ENCODE measurements at places on chromosomes 1 and 21.

DNA sequence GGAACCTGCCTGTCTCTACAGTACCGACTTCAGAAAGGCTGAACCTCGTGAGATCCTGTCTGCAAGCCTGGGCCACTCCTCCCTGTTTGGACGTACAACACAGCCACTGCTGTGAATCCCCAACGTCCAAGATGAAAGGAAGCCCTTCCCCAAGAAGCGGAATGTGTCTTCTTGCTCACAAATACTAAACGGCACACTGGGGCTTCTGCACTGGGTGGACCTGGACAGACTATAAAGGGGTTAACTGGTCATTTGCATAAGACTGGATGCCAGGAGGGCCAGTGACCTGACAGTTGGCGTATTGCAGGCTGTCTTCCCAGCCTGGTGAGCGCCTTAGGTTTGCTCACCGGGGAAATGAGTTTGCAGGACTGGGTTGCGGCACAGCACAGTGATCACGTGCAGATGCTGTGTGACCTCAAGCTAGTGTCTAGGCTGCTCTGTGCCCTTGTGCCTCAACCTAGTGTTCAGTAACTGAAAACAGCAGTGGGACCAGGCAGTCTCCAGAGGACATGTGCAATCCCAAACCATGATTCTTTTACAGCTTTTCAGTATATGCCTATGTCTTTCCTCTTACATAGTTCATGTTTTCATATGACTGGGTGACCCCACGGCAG, 19.5 kb upstream of the AJAP1 start:
- DNase-seq: no peak

DNA sequence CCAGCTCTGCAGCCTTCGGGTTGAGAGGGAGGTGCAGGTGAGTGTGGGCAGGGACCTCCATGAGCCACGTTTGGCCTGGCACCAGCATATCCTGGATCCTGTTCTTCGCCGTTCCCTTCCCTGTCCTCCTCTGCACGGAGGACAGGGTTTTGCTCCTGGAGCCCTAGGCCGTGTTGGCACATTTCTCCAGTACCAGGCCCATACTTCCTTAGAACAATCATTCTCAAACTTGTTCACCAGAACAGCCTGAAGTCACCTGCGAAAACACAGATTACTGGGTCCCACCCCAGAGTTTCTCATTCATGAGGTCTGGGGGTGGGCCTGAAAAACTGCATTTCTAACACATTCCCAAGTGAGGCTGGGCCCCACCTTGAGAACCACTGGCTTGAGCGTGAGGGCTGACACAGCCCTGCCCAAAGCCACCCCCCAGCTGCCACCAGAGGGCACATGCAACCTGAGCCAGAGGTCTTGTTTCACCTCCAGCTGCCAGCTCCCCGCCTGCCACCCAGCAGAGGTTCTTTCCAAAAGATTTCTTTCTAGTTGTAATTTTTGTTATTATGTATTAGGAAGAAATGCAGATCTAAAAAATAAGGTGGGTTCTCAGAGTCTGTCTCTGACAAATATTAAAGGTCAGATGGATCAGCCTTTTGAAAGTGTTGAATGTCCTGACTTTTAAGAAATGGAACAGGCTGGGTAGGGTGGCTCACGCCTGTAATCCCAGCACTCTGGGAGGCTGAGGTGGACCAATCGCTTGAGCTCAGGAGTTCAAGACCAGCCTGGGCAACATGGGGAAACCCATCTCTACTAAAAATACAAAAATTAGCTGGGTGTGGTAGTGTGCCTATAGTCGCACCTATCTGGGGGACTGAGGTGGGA, 39.6 kb upstream of the LDLRAP1 start:
- DNase-seq: peak; percentile 73

GRCh38 chr1:30417701-30418046, 305.7 kb downstream of the MATN1 start:
- no peak for DNase-seq

DNA sequence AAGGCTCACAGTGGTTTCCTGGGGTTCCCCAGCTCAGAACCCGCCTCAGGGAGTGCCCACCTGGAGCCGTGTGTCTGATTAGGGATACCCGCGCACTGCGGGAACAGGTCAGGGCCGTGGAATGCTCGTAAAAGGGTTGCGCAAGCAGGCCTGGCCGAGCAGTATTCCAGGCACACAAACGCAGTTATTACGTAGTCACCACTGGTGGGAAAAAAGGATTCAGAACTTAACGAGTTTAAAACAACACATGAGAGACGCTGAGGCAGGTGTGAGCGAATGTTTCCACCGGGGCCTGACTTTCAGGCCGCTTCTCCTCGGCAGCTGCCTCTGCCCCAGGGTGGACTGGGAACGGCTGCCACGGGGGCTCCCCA, 18.2 kb downstream of the PLCH2 start:
- DNase-seq: no peak

DNA sequence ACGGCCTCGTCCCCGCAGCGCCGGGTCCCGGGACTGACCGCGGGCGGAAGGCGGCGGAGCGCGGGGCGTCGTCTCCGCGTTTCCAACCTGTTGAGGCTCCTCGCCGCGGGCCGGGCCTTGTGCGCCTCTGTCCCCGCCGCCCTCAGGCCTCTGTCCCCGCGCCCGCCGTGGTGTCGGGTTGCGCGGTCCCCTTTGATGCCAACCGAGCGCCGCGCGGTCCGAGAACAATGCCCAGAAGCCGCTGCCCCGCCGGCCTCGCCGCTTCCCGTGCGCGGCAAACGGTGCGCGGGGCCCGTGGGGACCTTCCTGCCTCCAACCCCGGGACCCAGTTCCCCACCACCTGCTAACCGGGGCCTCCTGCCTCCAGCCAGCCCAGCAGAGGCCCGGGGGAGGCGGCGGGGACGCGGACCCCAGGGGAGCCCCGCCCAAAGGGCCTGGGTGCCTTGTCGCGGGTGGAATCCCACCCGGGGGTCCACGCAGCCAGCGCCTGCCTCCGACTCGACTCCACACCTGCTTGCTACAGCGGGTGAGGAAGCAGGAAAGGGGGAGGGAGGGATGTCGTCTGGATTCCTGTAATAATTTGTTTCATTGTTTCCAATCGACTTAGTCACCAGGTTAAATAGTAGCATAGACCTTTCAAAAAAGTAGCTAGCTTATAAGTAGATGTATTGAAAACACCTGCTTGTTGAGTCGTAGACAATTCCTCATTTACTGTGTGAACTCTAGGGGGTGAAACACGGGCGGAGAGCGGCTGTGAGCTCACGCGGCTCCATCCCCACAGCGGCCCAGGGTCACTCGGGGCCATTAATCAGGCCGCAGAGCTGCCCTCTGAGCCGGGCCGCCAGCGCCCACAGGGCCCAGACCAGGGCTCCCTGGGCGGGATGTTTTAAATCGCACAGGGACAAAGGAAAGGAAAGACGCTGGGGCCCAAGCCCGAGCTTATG, 1.1 kb downstream of the COL18A1 start:
- DNase-seq: no peak

- no peak for DNase-seq
Measured at GRCh38 chr21:15098908-15099307, 34.1 kb upstream of the NRIP1 start.

GRCh38 chr1:119101563-119101962, 38.9 kb downstream of the WARS2 start:
- DNase-seq: no peak

- no peak for DNase-seq
Measured at GRCh38 chr1:90876101-90876500, 145.7 kb downstream of the ZNF644 start.

DNA sequence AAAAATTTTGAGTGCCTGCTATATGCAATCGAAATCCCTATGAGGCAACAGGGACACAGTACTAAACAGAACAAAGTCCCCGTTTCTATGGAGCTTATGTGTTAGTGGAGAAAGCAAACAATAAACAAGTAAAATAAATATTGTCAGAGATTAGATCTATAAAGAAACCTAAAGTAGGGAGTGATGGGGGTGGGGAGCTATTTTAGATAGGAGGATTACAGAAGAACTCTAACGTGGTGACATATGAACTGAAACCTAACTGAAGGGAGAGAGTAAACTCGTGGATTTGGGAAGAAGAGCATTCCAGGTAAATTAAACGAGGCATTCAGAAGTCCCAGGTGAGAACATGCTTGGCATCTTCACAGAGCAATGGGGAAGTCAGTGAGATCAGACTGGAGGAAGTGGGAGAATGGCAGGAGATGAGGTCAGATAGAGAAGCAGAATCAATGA, 154.5 kb downstream of the DENND1B start:
- no peak for DNase-seq

- no peak for DNase-seq
Measured at GRCh38 chr1:67312615-67313014, 4.9 kb downstream of the IL12RB2 start.

- peak; percentile 66 for DNase-seq
Measured at GRCh38 chr1:169604781-169605560, 18.7 kb upstream of the F5 start.

DNA sequence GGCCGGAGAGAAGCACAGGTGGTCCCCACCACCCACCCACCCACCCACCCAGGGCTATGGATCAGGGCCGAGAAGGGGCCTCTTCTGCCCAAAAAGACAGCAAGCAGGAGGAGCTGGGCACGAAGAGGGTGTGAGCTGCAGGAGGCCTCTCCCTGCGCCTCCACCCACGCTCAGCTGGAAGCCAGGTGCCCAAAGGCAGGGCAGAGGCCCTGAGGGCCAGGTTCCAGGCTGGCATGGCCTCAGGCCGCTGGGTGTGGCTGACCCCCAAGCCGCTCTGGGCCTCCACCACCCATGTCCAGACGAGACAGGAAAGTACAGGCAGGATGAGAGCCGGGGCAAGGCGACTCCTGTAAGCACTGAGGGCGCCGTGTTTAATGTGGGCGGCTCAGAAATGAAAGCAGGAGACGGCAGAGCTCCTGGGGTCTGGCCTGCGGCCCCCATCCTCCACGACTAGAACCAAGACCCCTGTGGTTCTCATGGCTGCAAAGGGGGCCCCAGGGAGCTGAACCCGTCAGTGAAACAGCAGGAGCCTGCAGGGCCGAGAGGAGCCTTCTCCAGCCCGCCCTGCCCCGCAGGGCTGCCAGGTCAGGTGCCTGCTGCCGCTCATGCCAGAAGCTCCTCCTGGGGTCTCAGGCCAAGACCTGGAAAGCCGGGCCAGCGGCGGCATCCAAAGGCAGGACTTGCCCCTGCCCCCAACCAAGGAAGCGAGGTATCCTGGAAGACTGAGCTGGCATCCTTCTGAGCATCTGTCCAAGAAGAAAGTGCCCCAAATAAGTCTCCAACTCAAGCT, 56.0 kb downstream of the MEGF6 start:
- DNase-seq: no peak

DNA sequence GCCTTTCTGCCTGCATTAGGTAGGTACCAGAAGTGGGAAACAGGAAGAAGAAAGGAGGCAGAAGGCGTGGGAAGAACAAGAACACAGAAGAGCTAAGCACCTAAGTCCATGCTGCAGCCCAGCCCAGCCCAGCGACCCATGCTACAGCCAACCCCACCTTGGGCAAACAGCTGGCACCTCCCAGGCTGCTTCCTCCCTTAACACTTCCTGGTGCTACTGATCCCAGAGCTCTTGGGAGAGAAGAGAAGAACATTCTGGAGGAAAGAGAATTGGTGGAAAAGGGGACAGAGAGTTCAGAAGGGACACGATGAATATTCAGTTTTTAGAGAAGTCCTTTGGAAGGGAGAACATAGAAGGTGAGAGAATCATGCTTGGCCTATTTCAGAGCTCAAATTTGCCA, 28.5 kb downstream of the PLEKHA6 start:
- DNase-seq: no peak

- DNase-seq: no peak
Measured at GRCh38 chr21:46057710-46058241, 40.1 kb upstream of the COL6A2 start.

- DNase-seq: no peak
Measured at GRCh38 chr21:41477641-41478318, 30.2 kb downstream of the TMPRSS2 start.

GRCh38 chr1:44672961-44673674, 1.2 kb downstream of the TMEM53 start:
- no peak for DNase-seq

DNA sequence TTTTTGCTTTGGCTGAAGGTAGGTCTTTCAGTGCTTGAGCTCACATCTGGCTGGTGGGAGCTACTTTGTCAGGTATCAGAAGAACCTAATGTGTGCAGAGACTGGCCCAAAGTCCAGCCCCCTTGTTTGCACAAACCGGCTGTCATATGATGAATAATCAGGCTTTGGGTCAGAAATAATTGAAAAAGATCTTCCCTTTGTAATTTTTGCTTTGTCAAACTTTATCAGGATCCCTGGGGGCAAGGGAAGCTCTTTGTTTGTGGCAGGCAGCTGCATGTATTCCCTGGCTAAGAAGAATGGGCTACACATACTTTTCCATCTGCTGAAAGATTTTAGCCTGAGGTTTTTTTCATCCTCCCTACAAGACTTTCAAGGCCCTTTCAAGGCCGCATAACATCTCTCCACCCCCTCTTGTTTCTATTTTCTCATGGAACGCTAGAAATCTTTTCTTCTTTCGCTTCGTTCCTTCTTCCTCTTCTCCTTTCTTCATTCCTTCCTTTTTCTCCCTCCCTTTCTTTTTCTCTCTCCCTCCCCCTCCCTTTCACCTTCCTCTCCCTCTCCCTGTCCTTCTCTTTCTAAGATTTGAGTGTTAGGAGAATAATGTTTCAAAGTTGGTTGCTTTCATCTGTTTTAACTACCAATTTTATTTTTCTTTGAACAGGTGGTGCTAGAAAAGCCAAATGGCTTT, 25.5 kb downstream of the TUFT1 start:
- no peak for DNase-seq

- DNase-seq: no peak
Measured at GRCh38 chr1:54506594-54506993, 41.4 kb upstream of the ACOT11 start.

- DNase-seq: no peak
Measured at GRCh38 chr21:39483917-39484316, 32.1 kb downstream of the SH3BGR start.

- DNase-seq: no peak
Measured at GRCh38 chr1:21436488-21437340, 3.2 kb upstream of the NBPF3 start.

GRCh38 chr21:19256934-19257660, 853.5 kb upstream of the TMPRSS15 start:
- DNase-seq: no peak

GRCh38 chr1:79744746-79745145, 738.2 kb upstream of the ADGRL4 start:
- DNase-seq: no peak

- no peak for DNase-seq
Measured at GRCh38 chr1:40971966-40972365, 7.5 kb upstream of the CTPS1 start.

- DNase-seq: no peak
Measured at GRCh38 chr1:113834716-113835115, 22.4 kb upstream of the RSBN1 start.

DNA sequence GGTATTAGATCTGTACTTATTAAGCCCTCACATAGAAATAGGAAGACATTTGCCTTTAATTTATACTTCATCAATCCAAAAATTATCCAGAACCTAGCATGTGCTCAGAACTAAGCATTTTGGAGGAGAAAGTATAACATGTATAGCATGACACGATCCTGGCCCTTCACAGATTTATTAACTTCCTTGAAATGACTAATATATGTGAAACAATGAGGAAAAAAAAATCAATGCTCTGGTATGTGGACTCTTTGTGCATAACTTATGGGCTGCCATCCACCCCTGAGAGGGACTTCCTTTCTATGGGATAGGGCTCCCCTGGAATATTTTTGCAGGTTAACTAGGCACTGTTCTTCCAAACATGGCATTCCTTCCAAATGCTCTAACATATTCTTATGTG, 36.6 kb downstream of the CCDC185 start:
- DNase-seq: no peak
